Activated naive CD4-positive, alpha-beta T cell (primary cell): ENCODE measurements at places on chromosomes 1 and 21.

- DNase-seq: no peak
These were observed 367.1 kb downstream of the PBX1 start for GRCh38 chr1:164926107-164926506.

GRCh38 chr1:221840511-221841243, 98.8 kb upstream of the DUSP10 start:
- no peak for DNase-seq

- peak; percentile 39 for DNase-seq
These were observed 4.7 kb upstream of the FAAP20 start for GRCh38 chr1:2199042-2199810.

DNA sequence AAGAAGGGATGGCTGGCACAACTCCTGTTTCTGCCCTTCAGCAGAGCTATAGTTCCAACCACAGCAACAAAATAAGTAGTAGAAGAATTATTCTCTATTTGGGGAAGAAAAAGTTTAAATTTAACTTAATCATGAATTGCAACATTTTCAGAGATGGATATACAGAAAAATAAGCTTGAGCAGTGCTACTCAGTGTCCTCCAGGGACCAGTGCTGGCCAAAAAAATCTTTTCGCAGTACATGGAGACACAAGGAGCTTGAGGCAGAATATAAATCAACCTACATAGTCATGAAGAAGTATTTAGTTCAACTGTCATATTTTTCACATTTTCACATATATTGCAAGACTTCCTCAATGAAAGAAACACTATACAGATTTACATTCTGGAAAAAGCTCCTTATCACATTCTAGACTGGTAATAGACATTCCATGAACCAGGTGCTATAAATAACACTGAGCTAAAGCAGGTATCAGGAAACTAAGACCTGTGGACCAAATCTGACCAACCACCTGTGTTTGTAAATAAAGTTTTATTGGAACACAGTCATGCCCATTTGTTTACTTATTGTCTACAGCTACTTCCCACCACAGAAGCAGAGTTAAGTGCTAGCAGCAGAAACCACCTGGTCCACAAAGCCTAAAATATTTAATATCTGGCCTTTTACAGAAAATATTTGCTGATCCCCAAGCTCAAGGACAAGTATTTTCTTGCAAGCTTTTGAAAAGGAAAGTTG, 101.9 kb downstream of the RGS21 start:
- no peak for DNase-seq

- DNase-seq: no peak
These were observed 417.0 kb downstream of the PTBP2 start for GRCh38 chr1:97138515-97139032.

DNA sequence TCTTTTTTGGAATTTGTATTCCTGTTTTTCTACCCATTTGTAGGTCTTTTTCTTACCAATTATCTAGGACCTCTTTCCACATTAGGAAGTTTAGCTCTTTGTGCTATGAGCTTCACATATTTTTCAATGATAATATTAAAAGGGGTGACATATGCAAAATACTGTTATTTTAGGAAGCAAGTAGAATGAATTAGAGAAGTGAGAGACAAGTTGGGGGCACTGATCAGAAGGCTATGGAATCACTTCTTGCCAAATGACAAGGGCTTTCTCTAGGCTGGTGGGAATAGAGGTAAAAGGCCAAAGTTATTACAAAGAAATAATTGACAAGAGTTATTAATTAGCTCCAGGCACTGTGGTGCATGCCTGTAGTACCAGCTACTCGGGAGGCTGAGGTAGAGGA, 4.3 kb upstream of the BCAR3 start:
- DNase-seq: no peak

DNA sequence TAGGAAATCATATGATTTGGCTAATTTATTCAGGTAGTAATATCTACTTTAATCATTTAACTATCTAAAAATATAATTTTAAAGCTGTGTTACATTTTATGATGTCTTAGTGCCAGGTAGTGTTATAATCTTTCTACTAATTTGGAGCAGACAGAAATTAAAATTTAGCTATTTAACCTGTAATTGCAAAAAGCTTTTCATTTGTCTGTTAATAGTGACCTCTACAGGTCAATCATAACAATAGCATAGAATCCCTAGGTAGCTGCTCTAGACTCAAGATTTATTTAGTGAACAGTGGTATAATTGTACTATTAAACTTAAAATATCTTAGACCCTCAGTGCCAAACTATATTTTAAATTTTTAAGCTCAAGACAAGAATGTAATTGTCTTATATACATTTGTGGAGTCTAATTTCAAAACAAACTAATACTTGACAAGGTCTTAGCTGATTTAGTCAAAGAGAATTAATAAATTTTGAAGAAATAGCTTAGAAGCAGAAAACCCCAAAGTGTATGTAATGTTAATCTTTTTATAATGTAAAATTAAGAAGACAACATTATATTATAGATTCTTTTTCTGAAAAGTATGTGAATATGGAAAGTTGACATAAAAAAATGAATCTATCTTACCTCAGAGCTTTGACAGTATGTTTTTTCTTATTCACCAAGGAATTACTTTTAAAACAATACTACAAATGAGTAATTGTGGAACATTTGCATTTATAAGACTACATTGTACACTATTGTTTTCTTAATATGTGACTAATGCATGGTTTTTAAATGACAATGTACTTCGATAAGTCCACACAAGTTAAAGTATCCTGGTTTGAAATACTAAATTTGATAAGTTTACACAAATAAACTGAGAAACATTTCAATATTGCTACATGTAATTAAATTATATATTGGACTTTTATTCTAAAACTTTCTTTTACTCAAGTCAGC, 64.1 kb upstream of the RNPC3 start:
- DNase-seq: no peak

DNA sequence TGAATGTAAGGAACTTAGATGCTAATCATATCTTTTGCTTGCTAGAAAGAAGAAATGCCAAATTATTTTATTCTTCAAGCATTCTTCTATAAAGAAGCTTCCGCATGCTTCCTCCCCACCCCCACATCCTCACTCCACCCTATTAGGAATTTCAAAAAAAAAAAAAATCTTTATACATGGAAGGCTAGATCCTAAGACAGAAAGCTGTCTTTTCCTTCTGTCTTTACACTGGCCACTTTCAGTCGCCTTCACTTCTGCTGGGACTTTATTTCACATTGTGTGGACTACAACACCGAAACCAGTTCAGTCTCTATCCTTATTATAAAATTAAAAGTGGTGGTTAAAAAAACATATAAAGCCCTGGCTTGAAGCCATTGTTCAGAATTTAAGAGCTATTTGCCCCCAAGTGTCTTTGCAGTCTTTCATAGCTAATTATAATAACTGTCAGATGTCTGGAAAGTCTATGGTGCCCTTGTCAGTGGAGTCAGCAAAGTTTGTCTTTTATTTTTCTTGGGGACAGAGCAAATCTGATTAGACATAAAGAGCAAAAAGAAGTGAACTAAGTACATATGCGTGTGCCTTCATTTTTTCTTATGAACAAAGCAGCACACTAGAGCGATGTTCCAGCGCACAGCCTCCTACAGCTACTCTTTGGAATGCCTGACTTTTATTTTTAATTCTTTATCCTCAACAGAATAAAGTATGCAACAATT, 297.7 kb downstream of the PTPRC start:
- DNase-seq: no peak

- no peak for DNase-seq
These were observed 22.7 kb upstream of the AADACL3 start for GRCh38 chr1:12692967-12693782.

DNA sequence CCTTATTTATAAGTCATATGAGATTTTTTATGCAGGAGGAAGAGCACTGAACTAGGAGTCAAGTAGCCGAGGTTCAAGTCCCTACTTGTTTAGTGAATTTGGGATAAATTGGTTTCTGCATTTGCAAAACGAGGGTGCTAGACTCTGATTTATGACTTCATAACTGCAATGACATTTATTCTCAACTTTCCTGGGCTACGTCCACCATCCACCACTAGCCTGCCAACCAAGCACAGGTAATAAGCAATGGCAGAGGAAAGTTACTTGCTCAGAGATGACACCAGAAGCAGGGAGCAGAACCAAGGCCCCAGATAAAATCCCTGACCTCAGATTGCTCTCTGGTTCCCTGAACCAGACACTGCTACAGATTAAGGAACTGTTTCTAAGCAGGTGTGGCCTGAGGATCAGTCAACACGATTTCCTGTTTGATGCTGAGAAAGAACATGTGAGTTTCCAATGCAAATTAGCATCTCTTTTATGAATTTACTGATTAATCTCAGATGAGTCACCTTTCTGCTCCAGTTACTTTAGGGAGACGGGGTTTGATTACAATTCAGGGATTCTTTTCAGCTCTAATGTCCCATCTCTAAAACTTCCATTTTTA, 52.7 kb downstream of the PLPP3 start:
- no peak for DNase-seq

DNA sequence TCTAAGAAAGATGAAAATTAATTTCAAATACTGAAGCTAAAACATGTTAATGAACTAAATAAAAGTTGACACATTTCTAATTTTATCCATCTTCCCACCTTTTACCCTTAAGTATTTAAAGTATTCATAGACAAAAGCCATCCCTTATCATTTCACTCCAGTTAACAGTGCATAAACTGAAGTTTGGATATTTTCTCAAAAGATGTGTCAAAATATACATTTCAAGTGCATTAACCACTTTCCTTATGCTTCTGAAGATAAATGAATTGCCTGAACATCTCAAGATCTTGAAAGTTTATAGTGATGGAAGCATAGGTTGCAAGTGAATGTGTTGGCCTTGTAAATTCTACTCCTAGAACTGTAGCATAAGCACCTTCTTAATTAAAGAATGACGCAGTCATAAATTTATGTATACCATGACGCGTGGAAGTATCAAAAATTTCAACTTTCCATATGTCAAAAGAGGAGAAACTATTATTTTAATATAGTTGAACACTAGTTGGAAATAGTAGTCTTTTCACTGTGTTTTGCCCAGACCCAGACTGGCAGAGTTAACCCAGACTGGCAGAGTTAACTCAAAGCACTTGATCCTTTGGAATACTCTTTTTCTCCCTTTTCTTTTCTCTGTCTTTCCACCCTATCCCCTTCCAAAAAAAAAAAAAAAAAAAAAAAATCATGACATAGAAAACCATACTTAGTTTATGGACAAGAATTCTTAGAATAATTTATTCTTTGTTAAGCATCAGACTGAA, 282.6 kb upstream of the C1orf105 start:
- no peak for DNase-seq

- DNase-seq: no peak
These were observed 84.7 kb downstream of the LRRC8D start for GRCh38 chr1:89905395-89906058.

- DNase-seq: no peak
These were observed 27.6 kb upstream of the NBL1 start for GRCh38 chr1:19616489-19616888.

GRCh38 chr1:21622466-21623315, 46.5 kb downstream of the RAP1GAP start:
- DNase-seq: peak; percentile 4

GRCh38 chr1:226636847-226637096, 88.2 kb downstream of the STUM start:
- DNase-seq: no peak

GRCh38 chr1:89657886-89658285, 25.0 kb downstream of the LRRC8C start:
- no peak for DNase-seq

DNA sequence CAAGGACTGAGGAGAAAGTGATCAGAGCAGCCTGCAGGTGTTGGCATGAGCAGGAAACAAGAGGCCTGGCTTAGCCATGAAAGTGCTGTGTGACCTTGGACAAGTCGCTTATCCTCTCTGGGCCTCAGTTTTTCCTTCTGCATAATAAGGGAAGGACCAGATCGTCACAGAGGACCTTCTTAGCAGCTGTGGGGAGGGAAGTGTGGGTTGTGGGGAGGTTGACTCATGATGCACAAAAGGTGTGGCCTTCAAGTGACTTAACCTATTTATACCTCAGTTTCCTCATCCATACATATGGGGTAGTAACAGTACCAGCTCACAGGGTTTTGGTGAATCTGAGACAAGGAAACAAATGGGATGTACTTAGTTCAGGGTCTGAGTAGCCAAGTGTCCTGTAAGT, 658.8 kb downstream of the MATN1 start:
- no peak for DNase-seq

DNA sequence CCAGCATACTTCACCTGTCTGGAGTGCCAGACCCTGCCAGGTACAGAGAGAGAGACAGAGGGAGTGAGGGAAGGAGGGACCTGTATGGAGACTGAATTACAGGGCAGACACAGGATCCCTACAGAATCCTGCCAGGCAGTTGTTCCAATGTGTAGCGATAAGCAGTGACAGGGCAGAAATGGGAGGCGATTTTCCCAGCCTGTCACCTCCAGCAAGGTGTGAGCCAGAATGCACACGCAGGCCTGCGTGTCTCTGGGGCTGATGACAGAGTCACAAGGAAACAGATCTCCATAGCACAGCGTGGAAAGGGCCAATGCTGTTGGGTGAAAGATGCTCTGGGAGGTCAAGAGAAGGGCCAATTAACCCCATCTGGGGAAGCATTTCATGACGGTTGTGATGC, 111.3 kb downstream of the HIVEP3 start:
- no peak for DNase-seq
